Epithelial cell of alveolus of lung (primary cell): ENCODE measurements at places on chromosomes 11 and 22. TPM values are rescaled to one million over a fixed set of nuclear protein-coding genes. Genes with fewer than 3 reads are reported as not detected.

MMP12 gene
- total RNA-seq, result not detected in 2 replicates

SEPTIN5 gene
- total RNA-seq, result 23.3 and 31.2 TPM in 2 replicates

BIRC3 gene
- total RNA-seq, result 0.72 and 3.7 TPM in 2 replicates

ACRV1 gene
- total RNA-seq, result not detected in 2 replicates

JOSD1 gene
- total RNA-seq, result 35.2 and 72.5 TPM in 2 replicates

CNGA4 gene
- total RNA-seq, result 0.16 TPM in 1 of 2 replicates, not detected in the other

TMEM218 gene
- 22.6 and 23.0 TPM in 2 replicates for total RNA-seq

GAS2 gene
- total RNA-seq, result 1.9 and 8.3 TPM in 2 replicates

HTR3B gene
- not detected in 2 replicates for total RNA-seq

SPDYC gene
- not detected in 2 replicates for total RNA-seq

OR51B2 gene
- total RNA-seq, result not detected in 2 replicates

ARHGAP32 gene
- 8.9 and 15.3 TPM in 2 replicates for total RNA-seq

FERMT3 gene
- total RNA-seq, result 3.6 and 8.5 TPM in 2 replicates

SLC22A6 gene
- not detected in 2 replicates for total RNA-seq

DENND6B gene
- 2.2 and 2.4 TPM in 2 replicates for total RNA-seq

PANX2 gene
- total RNA-seq, result 0.65 and 1.8 TPM in 2 replicates

PHF21B gene
- not detected in 2 replicates for total RNA-seq

PTPRJ gene
- total RNA-seq, result 5.6 and 13.8 TPM in 2 replicates

SREBF2 gene
- 51.5 and 97.7 TPM in 2 replicates for total RNA-seq

B4GALNT4 gene
- 14.4 and 50.0 TPM in 2 replicates for total RNA-seq

ATL3 gene
- 51.7 and 57.1 TPM in 2 replicates for total RNA-seq

DDTL gene
- total RNA-seq, result 0.26 and 2.6 TPM in 2 replicates

JAML gene
- total RNA-seq, result not detected in 2 replicates

CALCA gene
- not detected in 2 replicates for total RNA-seq

ALX4 gene
- total RNA-seq, result not detected in 2 replicates

OR52A1 gene
- not detected in 2 replicates for total RNA-seq
